Activated T-cell treated with anti-CD3 and anti-CD28 coated beads for 1 hour (primary cell): ENCODE measurements at places on chromosomes 11 and 22.

- no peak for DNase-seq
Observed at GRCh38 chr11:80155412-80156017, 714.7 kb upstream of the TENM4 start.

- DNase-seq = no peak
Observed at GRCh38 chr11:9184516-9184915, 80.6 kb downstream of the DENND5A start.

GRCh38 chr11:100833276-100833675 lies 146.2 kb downstream of the ARHGAP42 start:
- DNase-seq = no peak

DNA sequence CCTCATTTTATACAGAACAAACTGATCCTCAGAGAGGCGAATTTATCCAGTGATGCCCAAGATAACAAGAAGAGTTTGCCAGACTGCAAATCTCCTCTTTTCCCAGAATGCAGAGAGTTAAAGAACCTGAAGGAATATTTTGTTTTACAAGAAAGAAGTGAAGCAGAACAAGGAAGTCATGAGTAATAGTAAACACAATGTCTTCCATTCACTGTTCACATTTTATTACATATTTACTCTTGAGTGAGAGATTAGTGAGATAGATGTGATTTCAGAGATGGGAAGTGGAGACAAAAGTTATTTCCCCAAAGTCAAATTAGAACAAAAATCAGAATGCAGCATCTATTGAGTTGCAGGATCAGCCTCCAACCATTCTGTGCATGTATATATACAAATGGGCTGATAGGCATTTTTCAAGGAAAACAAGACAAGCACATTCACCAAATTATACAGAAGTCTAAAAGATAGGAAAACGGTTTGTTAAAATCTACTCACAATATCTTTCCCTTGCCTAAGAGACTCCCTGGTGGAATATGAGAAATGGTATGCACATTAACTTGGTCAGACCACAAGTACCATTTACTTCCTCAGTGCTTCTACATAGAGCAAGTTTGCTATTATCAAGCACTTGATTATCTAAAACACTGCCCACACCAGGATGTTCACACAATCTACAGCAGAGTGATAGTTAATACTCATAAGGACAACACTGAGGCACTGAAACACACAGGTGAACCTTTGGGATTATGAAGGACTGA lies 12.0 kb downstream of the GUCY1A2 start:
- no peak for DNase-seq

GRCh38 chr11:61746442-61747191 lies 5.8 kb upstream of the MYRF start:
- DNase-seq = no peak

GRCh38 chr11:10540546-10540914 lies 457 bp downstream of the RNF141 start:
- no peak for DNase-seq
